ENCODE measurements at places on chromosomes 5 and 9.

DNA sequence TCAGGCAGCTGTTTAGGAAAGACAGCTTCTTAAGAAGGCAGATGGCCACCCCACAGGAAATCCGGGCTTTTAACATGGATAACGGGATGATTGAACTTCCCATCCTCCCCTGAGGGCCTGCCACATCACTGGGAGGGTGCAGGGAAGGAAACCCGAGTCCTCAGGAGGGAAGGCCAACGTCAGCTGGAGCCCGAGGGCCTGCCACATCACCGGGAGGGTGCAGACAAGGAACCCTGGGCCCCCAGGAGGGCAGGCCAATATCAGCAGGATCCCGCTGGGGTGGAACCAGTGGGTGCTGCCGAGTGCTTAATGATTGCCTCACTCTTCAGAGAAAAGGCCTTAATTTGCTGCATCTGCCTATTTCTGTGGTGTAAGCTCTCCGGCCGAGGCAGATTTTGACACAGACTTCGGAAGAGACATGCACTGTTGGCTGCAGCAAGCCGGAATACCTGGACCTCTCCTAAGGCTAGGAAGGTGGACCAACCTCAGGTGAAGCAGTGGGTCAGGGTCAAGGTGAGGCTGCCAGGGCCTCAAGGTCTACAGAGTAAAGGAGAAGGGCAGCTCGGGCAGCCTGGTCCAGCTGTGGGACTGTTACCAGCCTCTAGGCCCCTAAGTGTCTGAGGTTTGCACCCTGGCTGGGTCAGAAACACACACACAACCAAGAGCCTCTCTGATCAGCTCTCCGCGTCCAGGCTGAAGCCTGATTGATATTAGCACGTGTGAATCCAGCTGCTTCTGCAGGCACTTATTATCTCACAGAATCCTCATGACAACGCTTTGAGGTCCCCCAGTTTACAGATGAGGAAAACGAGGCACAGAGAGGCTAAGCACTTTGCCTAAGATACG lies 14.8 kb upstream of the COL5A1 start:
- no peak for DNase-seq

DNA sequence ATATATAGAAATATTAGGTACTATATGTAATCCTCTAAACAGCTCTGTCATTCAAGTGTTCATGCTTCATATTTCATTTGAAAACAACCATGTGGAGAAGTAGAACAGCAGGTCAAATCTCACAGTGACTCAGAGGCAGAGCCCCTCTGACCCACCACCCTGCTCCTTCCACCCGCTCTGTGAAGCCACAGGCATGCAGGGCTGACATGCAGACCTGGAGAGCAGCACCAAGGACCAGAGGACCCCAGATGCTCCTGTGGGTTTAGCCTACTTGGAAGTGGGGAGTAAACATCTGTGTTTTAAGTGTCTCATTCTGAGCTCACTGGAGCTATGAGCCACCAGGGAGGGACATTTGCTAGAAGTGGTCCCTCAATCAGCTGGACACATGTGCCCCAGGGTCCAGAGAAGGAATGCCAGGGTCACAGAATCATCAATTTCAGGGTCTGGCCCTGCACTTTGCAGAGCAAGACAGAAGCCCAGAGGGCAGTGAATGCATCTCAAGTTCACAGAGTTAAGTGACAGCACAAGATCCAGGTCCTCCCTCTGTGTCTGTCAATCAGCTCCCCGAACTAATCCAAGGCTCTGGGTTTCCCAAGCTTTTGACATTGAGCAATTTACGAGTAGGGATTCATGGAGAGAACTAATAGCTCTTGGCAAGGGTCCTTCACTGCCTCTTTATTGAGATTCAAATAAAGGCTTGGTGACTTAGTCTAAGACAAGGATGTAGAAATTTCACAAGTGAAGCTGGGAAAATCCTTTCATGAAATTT lies 441.1 kb downstream of the SEMA5A start:
- no peak for DNase-seq

DNA sequence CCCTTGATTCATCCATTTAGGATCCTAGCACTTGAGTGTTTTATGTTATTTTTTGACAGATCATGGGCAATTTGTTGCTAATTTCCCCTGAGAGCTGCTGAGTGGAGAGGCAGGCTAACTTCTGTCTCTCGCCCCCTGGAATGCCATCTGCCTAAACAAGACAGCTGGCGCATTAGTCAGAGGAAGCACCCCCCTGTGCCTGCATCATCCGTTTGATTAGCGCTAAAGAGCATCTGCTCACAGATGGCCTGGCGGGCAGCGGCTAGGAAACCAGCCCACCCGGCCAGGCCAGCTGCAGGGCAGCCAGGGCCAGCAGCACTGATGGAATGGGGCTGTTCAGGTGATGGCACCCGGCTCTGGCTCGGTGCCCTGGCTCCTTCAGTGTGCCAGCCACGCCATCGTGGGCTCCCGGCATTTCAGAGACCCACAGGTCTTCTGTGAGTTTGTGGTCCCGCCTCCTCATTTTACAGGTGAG lies 22.9 kb upstream of the ASS1 start:
- no peak for DNase-seq

GRCh38 chr5:35484241-35484640 lies 133.4 kb upstream of the SPEF2 start:
- no peak for DNase-seq

DNA sequence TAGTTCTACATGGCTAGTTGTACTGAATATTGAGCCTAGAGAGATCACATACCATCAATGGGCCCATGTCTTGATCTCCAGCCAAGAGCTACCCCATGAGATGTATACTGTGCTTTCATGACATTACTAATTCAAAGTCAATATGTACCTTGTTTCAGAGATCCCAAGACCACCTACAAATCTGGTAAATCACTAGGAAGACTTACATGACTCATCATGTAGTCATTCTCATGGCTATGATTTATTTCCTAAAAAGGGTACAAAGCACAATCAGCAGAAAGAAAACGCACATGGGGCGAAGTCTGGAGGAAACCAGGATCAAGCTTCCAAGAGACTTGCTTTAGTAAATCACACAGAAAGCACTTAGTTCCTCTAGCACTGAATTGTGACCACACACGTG lies 103.0 kb downstream of the PCSK5 start:
- DNase-seq: no peak

- DNase-seq: no peak
Measured at GRCh38 chr5:176352116-176352878, 9.3 kb downstream of the KIAA1191 start.

- no peak for DNase-seq
Measured at GRCh38 chr5:96823900-96824380, 16.2 kb upstream of the ERAP1 start.

- no peak for DNase-seq
Measured at GRCh38 chr5:172412724-172413286, 41.5 kb downstream of the SH3PXD2B start.

GRCh38 chr5:3376611-3377010 lies 219.0 kb upstream of the IRX1 start:
- no peak for DNase-seq

- DNase-seq: no peak
Measured at GRCh38 chr5:142151436-142152383, 43.1 kb downstream of the NDFIP1 start.

DNA sequence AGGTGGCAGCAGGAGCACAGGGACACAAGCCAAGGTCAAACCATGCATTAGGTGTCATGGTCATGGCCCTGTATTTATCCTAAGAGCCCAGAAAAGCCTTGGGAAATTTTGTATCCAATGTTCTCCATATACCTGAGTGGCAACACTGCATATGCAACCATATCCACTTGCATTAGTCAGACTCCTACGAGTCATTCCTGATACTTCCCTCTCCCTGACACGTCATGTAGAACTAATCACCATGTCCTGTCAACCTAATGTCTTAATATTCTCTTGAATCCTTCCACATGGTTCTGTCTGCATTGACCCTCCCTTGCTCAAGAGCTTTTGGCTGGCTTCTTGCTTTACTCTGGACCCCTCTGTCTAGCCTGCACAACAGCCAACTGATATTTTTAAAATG lies 9.4 kb downstream of the SCGB3A2 start:
- DNase-seq: no peak

GRCh38 chr5:16178745-16179372 lies 732 bp downstream of the MARCHF11 start:
- DNase-seq: no peak

Measured in NCI-H187 treated with DMSO at 0.1 percent for 48 hours (cell line).